Mucosa of descending colon (tissue), 3 donors: ENCODE measurements at places on chromosomes 4 and X. TPM values are rescaled to one million over a fixed set of nuclear protein-coding genes. Genes with fewer than 3 reads are reported as not detected.

SLC6A8 gene
- total RNA-seq = 214 TPM

LRP2BP gene
- total RNA-seq = 1.3 TPM

TRPC5OS gene
- not detected for total RNA-seq

DAPP1 gene
- total RNA-seq = 4.6 TPM

VCX gene
- not detected for total RNA-seq

SHOX gene
- total RNA-seq = 0.22 TPM

WAS gene
- 8.6 TPM for total RNA-seq

AADAT gene
- 5.5 TPM for total RNA-seq

CT45A1 gene
- total RNA-seq = not detected

ARHGEF6 gene
- total RNA-seq = 6.6 TPM

BRS3 gene
- not detected for total RNA-seq

SEPTIN11 gene
- total RNA-seq = 109 TPM

MPC1L gene
- not detected for total RNA-seq

SLC25A43 gene
- total RNA-seq = 23.3 TPM

FGF13 gene
- total RNA-seq = 2.7 TPM

GUCY1A1 gene
- total RNA-seq = 18.8 TPM

TLR6 gene
- total RNA-seq = 1.3 TPM

RASGEF1B gene
- total RNA-seq = 15.4 TPM

FAM114A1 gene
- total RNA-seq = 94.7 TPM

ZFP92 gene
- 0.22 TPM for total RNA-seq
